ENCODE measurements at places on chromosomes 7 and 10.

GRCh38 chr7:45563401-45563800 is 10.8 kb upstream of the ADCY1 start:
- no peak for DNase-seq

DNA sequence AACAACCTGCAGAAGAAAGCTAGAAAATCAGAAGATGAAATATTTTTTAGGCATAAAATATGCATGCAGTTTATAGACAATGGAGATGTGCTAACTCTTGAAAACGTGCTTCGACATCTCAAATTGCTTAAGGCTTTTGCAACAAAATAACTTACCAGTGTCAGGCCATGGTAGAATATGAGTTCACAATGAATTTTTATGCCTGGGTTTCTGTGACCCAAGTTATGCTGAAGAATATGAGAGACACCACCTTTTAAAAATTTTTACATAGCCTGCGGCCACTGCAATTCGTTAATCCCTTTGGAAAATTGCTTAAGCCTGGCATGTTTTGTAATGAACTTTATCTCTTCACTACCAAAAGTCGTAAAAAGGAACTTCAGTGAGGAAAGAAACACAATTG is 170.1 kb upstream of the AKR1E2 start:
- DNase-seq: no peak

GRCh38 chr10:43304687-43305333 is 37.9 kb upstream of the RASGEF1A start:
- DNase-seq: peak; percentile 50

DNA sequence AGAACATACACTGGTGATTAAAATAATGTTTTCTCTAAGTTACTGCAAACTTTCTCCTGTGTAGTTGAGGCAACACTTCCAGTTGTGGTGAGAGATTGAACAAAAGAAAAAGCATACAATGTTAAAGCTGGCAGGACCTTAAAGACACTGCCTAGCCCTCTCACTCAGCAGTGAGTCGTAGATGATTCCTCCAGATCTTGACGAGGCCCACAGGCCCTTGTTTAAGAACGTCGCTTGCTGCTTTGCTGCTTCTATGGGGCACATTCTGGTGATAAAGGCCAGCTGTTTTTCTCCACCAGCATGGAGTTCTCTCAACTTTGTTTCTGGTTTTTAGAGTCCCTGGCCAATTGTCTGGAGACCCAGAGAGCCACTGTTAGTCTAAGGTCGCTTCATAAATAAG is 2.8 kb upstream of the DENND11 start:
- DNase-seq: no peak

GRCh38 chr10:119834188-119834587 is 38.5 kb downstream of the MCMBP start:
- no peak for DNase-seq

GRCh38 chr10:3761021-3761686 is 23.9 kb downstream of the KLF6 start:
- no peak for DNase-seq

DNA sequence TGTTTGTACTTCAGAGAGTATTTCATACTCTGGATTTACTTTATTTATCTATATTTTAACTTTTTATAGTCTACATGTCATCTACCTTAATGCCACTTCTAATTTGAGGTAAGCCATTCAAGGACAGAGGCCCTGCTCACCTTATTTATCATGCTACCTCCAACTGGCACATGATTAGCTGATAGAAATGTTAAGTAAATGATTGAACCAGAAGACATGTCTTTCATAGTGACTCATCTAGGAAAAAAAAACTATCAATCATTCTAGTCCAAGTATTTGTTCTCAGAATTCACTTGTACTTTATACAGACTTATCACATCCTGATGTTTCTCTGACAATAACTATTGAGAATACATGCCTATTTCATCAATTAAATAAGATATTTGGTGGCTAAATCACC is 856.3 kb downstream of the XPNPEP1 start:
- DNase-seq: no peak

DNA sequence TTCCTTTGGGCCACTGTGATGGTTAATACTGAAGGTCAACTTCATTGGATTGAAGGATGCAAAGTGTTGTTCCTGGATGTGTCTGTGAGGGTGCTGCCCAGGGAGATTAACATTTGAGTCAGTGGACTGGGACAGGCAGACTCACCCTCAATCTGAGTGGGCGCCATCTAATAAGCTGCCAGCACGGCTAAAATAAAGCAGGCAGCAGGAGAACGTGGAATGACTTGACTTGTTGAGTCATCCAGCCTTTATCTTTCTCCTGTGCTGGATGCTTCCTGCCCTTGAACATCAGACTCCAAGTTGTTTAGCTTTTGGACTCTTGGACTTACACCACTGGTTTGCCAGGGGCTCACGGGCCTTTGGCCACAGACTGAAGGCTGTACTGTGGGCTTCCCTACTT is 1046.9 kb downstream of the TYW1 start:
- DNase-seq: no peak
